Left lung (tissue), 14 donors: ENCODE measurements at places on chromosomes 7 and 10. TPM values are rescaled to one million over a fixed set of nuclear protein-coding genes. Genes with fewer than 3 reads are reported as not detected.
A peak's percentile ranks its signal among the peaks of the same experiment; 100 is the strongest.

DNA sequence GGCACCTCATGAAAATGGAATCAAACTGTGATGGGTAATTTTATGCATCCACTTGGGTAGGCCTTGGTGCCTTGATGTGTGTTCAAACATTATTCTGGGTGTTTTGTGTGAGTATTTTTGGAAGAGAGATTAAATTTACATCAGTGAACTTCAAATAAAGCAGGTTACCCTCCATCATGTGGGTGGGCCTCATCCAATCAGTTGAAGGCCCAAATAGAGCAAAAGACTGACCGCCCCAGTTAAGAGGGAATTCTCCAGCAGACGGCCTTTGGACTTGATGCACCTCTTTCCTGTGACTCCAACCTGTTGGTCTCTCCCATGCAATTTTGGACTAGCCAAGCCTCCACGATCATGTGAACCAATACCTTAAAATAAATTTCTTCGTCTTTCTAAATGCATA lies 97.7 kb upstream of the DPP6 start:
- no peaks in the 10 kb centered on the region for H3K27me3 ChIP-seq
- H3K4me1 ChIP-seq = no peaks in the 10 kb centered on the region
- no peak for DNase-seq
- no peak overlapping the region for H3K4me3 ChIP-seq
- H3K27ac ChIP-seq = no peak overlapping the region

GRCh38 chr10:76106611-76107010 lies 675.2 kb downstream of the LRMDA start:
- H3K4me3 ChIP-seq = no peak overlapping the region
- DNase-seq = no peak
- H3K4me1 ChIP-seq = no peaks in the 10 kb centered on the region
- no peak overlapping the region for H3K27ac ChIP-seq
- H3K36me3 ChIP-seq = no peaks in the 10 kb centered on the region
- no peaks in the 10 kb centered on the region for H3K27me3 ChIP-seq

DNA sequence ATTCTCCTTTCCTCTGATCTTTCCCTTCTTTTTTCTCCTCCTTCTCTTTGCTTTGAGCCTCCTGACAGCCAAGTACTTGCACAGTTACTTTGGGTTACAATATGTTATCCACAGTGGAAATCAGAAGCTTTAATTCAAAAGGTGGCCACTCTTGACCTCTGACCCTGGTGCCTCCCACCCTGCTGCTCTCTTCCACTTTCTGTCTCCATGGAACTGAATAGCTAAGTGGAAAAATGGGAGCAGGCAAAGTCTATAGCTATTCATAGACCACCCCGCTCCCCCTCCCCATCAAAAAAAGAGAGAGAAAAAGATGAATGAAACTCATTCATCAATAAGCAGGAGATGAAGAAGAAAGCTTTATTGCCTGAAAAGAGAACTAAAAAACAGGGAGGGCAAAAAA lies 39.4 kb downstream of the PTN start:
- H3K36me3 ChIP-seq = no peaks in the 10 kb centered on the region
- no peak for DNase-seq
- H3K4me1 ChIP-seq = no peaks in the 10 kb centered on the region
- no peaks in the 10 kb centered on the region for H3K27me3 ChIP-seq
- no peak overlapping the region for H3K4me3 ChIP-seq
- no peak overlapping the region for H3K27ac ChIP-seq

DNA sequence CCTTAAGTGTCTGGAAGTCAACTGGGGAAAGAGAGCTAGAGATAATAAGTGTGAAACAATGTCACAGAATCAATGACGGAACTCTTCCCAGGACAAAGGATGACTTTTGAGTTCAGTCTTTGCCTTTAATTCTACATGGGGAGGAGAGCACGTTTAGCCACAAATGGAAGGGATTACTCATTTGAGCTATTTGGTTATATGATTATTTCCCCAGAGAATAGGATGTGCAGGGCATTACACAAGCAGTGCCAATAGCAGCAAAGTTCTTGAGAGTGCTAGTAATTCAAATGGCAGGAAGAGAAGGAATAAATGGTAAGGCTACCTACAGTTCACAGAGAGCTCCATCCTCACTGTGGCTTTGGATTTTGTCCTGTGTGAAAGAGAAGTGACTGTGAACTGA lies 6.0 kb downstream of the EGFR start:
- peaks cover 14% of the 10 kb centered on the region for H3K27me3 ChIP-seq
- no peak for DNase-seq
- H3K4me1 ChIP-seq = peaks cover 18% of the 10 kb centered on the region
- no peak overlapping the region for H3K27ac ChIP-seq

DNA sequence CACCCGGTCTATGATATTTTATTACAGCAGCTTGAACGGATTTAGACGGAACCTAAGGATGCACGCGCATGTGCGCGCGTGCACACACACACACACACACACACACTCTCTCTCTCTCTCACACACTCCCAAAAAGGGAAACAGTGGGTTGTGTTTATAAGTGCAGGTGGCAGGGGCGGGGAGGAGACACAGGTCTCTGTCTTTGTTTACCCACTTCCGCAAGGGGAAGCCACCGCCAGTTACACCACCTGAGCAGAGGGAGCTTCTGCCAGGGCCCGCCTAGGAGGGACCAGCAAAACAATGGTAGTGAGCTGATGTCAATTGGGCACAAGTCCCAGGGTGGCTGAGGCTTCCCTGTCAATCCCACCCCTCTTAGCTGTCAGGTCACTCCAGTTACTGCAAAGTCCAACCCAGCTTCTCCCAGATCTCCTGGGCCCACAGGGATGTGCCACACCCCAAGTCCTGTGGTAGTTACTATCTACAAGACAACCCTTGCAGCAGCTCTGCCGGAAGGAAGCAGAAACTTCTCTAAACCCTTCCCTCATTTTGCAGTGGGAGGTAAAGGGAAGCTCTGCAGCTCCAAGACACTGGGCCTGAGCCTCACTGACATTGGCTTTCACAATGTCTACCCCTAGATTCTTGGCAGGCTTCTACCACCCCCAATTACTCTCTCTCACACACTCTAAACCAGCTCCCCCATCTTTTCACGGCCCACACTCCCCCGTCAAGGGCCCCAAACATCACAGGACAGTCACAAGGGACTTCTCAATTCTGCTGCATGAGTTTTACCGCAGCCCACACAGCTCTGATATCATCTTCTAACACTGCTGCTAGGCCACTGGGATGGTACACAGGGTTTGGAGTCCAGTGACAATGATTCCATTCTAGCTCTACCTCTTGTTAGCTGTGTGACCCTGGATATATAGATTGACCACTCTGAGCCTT lies 17.6 kb downstream of the ANXA11 start:
- no peaks in the 10 kb centered on the region for H3K27me3 ChIP-seq
- DNase-seq = peak; percentile 50
- no peak overlapping the region for H3K4me3 ChIP-seq
- H3K36me3 ChIP-seq = no peaks in the 10 kb centered on the region
- peaks cover 17% of the 10 kb centered on the region for H3K4me1 ChIP-seq

DNA sequence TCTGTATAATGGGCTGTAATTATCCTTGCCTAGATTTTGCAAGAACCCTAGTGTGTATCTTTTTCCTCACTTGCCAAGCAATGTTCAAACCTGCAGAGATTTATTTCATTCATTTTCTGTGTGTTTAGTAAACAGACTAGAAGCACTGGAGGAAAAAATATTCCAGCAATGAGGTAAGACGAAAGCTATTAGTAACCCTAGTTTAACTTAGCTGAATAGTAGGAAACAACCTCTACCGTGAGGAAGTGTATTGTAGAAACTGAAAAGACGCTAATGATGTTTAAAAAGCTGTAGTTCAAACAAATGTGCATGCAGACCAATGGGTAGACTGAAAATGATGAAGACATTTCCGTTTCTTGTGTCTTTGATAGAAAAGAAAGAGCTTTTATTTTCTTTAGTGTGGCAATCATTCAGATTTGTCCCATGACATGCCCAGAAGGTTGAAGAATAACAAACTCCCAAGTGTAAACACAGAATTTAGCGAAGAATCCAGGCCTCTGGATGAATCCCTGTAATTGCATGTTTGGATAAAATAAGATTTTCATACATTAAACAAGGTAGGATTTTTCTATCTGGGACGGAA lies 20.7 kb downstream of the CAV1 start:
- no peak overlapping the region for H3K4me3 ChIP-seq
- H3K27ac ChIP-seq = no peak overlapping the region
- no peaks in the 10 kb centered on the region for H3K36me3 ChIP-seq
- peaks cover 26% of the 10 kb centered on the region for H3K4me1 ChIP-seq

- no peaks in the 10 kb centered on the region for H3K27me3 ChIP-seq
- no peaks in the 10 kb centered on the region for H3K36me3 ChIP-seq
- peaks cover 38% of the 10 kb centered on the region for H3K4me1 ChIP-seq
- peak overlapping the region; percentile 99 for H3K27ac ChIP-seq
- no peak for DNase-seq
- H3K4me3 ChIP-seq = peak overlapping the region; percentile 74
These were observed 701 bp upstream of the CUL1 start for GRCh38 chr7:148698007-148698396.

- DNase-seq = no peak
- no peak overlapping the region for H3K4me3 ChIP-seq
- H3K36me3 ChIP-seq = no peaks in the 10 kb centered on the region
These were observed 5.3 kb upstream of the KCNIP2 start for GRCh38 chr10:101848894-101849351.

DNA sequence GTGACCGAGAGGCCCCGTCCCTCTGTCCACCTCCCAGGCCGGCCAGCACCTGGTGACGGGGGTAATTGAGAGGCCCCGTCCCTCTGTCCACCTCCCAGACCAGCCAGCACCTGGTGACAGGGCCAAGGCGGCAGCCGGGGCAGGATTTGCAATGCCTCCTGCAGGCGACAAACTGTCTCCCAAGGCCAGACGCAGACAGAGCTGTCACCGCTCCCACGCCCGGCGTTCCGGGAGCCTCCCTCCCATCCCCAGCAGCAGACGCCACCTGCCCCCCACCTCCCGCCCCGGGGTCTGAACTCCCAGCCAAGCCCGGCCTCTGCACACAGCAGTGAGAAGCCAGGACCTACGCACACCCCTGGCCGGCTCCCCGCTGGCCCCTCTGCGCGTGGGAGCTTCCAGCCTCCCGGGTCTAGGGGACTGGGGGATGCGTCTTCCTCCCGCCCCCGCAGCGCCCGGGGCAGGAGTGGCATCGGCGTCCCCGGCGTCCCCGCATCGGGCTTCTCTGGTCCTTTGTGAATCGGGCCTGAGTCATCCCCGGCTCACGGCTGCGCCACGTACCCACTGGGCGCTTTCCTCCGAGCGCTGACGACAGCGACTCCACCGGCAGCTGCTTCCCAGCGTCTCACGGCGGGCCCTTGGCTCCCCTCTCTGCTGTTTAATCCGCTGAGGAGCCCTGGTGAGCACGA lies 95.1 kb upstream of the DIP2C start:
- peak; percentile 87 for DNase-seq
- H3K4me3 ChIP-seq = peak overlapping the region; percentile 18
- H3K27ac ChIP-seq = no peak overlapping the region
- H3K4me1 ChIP-seq = no peaks in the 10 kb centered on the region
- no peaks in the 10 kb centered on the region for H3K27me3 ChIP-seq

- no peaks in the 10 kb centered on the region for H3K27me3 ChIP-seq
- H3K27ac ChIP-seq = no peak overlapping the region
- no peaks in the 10 kb centered on the region for H3K36me3 ChIP-seq
- no peak for DNase-seq
These were observed 36.4 kb upstream of the JCAD start for GRCh38 chr10:30095631-30096422.

DNA sequence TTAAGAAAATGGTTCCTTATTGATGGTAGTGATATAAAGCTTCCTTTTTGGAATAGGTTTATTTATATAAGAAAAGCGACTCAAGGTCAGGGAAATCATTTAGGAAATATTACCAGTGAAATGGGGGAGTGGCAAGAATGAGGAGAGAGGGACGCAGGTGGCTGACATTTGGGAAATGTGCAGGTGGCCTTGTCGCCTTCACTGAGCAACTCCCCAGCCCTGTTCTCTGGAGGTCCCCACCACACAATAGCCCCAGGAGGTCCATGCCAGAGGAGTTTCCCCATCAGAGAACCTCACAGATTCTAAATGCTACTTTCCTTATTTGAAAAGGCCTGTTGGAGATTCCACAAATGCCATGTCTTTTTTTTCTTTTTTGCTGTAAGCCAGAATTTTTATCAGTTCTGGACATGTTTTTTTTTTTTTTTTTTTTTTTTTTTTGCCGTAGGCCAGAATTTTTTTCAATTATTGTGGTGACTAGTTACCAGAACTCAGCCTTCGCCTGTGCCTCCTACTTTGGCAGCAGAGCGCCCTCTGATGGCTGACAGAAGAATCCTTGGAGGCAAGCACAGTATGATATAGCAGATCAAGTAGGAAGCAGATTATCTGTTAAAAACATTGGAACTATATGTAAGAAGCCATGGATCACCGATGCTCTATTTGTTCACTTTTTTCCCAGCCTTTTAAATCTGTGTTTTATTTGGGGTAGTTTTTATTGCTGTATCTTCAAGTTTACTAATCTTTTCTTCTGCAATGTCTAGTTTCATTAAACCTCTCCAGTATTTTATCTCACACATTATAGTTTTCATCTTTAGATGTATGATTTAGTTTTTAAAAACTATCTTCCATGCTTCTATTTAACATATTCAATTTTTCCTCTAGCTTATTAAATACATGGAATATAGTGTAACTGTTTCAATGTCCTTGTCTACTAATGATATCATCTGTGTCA lies 18.6 kb downstream of the OPALIN start:
- no peaks in the 10 kb centered on the region for H3K4me1 ChIP-seq
- DNase-seq = peak; percentile 72
- H3K27ac ChIP-seq = no peak overlapping the region
- H3K4me3 ChIP-seq = no peak overlapping the region

DNA sequence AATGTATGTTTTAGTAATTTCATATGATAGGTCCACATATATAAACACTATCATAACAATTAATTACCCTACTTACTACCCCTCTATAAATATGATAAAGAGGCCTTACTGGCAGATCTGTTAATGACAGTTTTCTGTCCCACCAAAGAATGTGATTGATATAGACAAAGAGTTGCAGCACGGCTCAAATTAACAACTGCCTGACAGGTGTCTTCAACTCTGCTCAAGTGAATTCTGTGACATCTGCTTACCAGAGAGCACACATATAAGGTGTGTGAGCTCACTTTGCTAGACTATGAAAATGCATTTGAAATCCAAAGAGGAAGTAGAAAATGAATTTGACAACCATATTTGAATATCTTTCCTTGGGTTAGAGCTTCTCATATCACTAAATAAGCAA lies 36.6 kb downstream of the CACNA2D1 start:
- no peaks in the 10 kb centered on the region for H3K4me1 ChIP-seq
- H3K4me3 ChIP-seq = no peak overlapping the region
- no peaks in the 10 kb centered on the region for H3K27me3 ChIP-seq
- no peak for DNase-seq
- H3K27ac ChIP-seq = no peak overlapping the region

Gene CAV2
- 210 TPM for total RNA-seq

Gene PTPN20
- 7.1 TPM for total RNA-seq

Gene C10orf95
- total RNA-seq = 7.3 TPM

Gene TRPV5
- total RNA-seq = not detected

Gene UNC5B
- total RNA-seq = 14.4 TPM

Gene HDAC9
- 9.7 TPM for total RNA-seq

Gene AS3MT
- 1.5 TPM for total RNA-seq

Gene MNX1
- 0.26 TPM for total RNA-seq
